Neural crest cell (in vitro differentiated cells): ENCODE measurements at places on chromosomes 5 and 9. TPM values are rescaled to one million over a fixed set of nuclear protein-coding genes. Genes with fewer than 3 reads are reported as not detected.

DNA sequence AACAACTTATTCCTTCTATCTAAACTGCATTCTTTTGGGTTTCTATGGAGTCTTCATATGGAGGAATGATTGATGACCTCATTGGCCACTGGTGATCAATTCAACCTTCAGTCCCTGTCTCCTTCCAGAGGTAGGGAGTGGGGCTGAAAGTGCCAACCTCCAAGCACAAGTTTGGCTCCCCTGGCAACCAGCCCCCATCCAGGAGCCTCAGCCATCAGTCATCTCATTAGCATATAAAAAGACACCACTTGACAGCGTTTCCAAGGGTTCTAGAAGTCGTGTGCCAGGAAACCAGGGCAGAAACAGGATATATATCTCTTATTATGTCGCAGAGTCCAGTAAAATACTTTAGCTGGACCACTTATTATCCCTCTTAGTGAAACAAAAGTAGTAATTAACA lies 9.8 kb downstream of the SLC31A2 start:
- H3K4me1 ChIP-seq: peaks cover 14% of the 10 kb centered on the region
- DNase-seq: no peak
- no peaks in the 10 kb centered on the region for H3K27me3 ChIP-seq

- H3K36me3 ChIP-seq: no peaks in the 10 kb centered on the region
- H3K4me3 ChIP-seq: peak overlapping the region; percentile 95
- H3K27me3 ChIP-seq: no peaks in the 10 kb centered on the region
These were observed 1.0 kb upstream of the FBXW11 start for GRCh38 chr5:172007175-172008110.

- H3K27me3 ChIP-seq: no peaks in the 10 kb centered on the region
- H3K4me1 ChIP-seq: no peaks in the 10 kb centered on the region
- no peak for DNase-seq
- peak overlapping the region; percentile 59 for H3K27ac ChIP-seq
- H3K4me3 ChIP-seq: no peak overlapping the region
These were observed 77.4 kb downstream of the PHF2 start for GRCh38 chr9:93653760-93654159.

- H3K27ac ChIP-seq: no peak overlapping the region
- H3K36me3 ChIP-seq: no peaks in the 10 kb centered on the region
- H3K4me1 ChIP-seq: peaks cover 9% of the 10 kb centered on the region
- DNase-seq: no peak
- H3K27me3 ChIP-seq: no peaks in the 10 kb centered on the region
These were observed 116.6 kb upstream of the SLC44A1 start for GRCh38 chr9:105127863-105128220.

- H3K4me1 ChIP-seq: peaks cover 6% of the 10 kb centered on the region
- no peak for DNase-seq
- H3K27me3 ChIP-seq: no peaks in the 10 kb centered on the region
These were observed 7.8 kb downstream of the ZFR start for GRCh38 chr5:32436553-32437242.

GRCh38 chr9:123421186-123421585 lies 65.2 kb downstream of the CRB2 start:
- H3K4me1 ChIP-seq: peaks cover 59% of the 10 kb centered on the region
- DNase-seq: no peak
- H3K4me3 ChIP-seq: no peak overlapping the region
- H3K27me3 ChIP-seq: no peaks in the 10 kb centered on the region
- H3K27ac ChIP-seq: no peak overlapping the region

GRCh38 chr5:34576891-34577666 lies 79.0 kb upstream of the RAI14 start:
- DNase-seq: no peak
- H3K4me1 ChIP-seq: peaks cover 8% of the 10 kb centered on the region
- no peak overlapping the region for H3K4me3 ChIP-seq

GRCh38 chr9:72932619-72933018 lies 20.2 kb downstream of the ALDH1A1 start:
- no peaks in the 10 kb centered on the region for H3K36me3 ChIP-seq
- no peak overlapping the region for H3K27ac ChIP-seq
- no peaks in the 10 kb centered on the region for H3K27me3 ChIP-seq
- no peak overlapping the region for H3K4me3 ChIP-seq
- DNase-seq: no peak

DNA sequence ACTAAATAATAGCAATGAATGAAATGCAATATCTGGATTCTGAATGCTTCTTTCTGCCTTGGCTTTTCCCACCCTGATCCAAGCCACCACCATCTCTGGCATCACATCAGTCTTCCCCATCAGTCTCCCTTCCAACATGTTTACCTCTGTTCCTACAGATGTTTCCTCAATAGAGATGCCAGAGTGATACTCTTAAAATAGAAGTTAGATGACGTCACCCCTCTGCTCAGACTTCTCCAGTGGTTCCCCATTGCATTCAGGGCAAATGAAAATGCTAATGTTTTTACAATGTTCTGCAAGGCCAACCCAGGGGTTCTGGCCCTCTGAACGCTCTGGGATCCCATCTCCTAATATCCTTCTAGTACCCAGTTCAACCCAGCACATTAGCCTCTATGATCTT lies 305.8 kb downstream of the TRIM32 start:
- H3K36me3 ChIP-seq: no peaks in the 10 kb centered on the region
- H3K4me1 ChIP-seq: peaks cover 16% of the 10 kb centered on the region
- DNase-seq: no peak
- H3K27ac ChIP-seq: peak overlapping the region; percentile 51
- no peak overlapping the region for H3K4me3 ChIP-seq

DNA sequence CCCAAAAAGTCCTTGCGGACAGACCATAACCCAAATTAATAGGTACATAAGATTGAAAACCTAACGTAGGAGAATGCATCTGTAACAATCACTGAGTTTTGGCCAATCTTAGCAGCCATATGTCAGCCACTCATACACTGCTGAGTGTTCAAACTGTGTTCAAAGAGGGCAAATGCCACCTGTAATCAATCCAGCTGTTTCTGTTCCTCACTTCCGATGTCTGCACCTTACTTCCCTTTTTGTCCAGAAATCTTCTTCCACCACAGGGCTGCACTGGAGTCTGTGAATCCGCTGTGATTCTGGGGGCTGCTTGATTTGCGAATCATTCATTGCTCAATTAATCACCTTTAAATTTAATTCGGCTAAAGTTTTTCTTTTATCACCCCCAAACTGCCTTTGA lies 263.9 kb downstream of the ICE1 start:
- no peak overlapping the region for H3K27ac ChIP-seq
- H3K4me1 ChIP-seq: peaks cover 20% of the 10 kb centered on the region
- H3K27me3 ChIP-seq: peaks cover 2% of the 10 kb centered on the region
- no peak overlapping the region for H3K4me3 ChIP-seq
- no peaks in the 10 kb centered on the region for H3K36me3 ChIP-seq

- peaks cover 19% of the 10 kb centered on the region for H3K36me3 ChIP-seq
- peaks cover 3% of the 10 kb centered on the region for H3K27me3 ChIP-seq
- H3K27ac ChIP-seq: peak overlapping the region; percentile 27
- no peak for DNase-seq
- H3K4me1 ChIP-seq: peaks cover 17% of the 10 kb centered on the region
These were observed 196.4 kb downstream of the CDK5RAP2 start for GRCh38 chr9:120383611-120383998.

GRCh38 chr9:99822806-99823591 lies 1.3 kb downstream of the NR4A3 start:
- peaks cover 3% of the 10 kb centered on the region for H3K36me3 ChIP-seq
- no peak for DNase-seq
- H3K27ac ChIP-seq: peak overlapping the region; percentile 98
- H3K4me1 ChIP-seq: peaks cover 57% of the 10 kb centered on the region

- H3K4me3 ChIP-seq: no peak overlapping the region
- DNase-seq: no peak
- no peaks in the 10 kb centered on the region for H3K27me3 ChIP-seq
- no peak overlapping the region for H3K27ac ChIP-seq
These were observed 101.7 kb downstream of the UBAP2 start for GRCh38 chr9:33946779-33947535.

- no peak overlapping the region for H3K4me3 ChIP-seq
- no peaks in the 10 kb centered on the region for H3K36me3 ChIP-seq
- H3K27me3 ChIP-seq: no peaks in the 10 kb centered on the region
- no peak overlapping the region for H3K27ac ChIP-seq
- no peak for DNase-seq
These were observed 62.6 kb downstream of the IL31RA start for GRCh38 chr5:55913466-55914413.

GRCh38 chr5:103667068-103667467 lies 104.5 kb upstream of the NUDT12 start:
- H3K4me1 ChIP-seq: peaks cover 24% of the 10 kb centered on the region
- H3K27ac ChIP-seq: peak overlapping the region; percentile 39
- no peak for DNase-seq
- no peaks in the 10 kb centered on the region for H3K27me3 ChIP-seq
- H3K4me3 ChIP-seq: peak overlapping the region; percentile 16
- peaks cover 7% of the 10 kb centered on the region for H3K36me3 ChIP-seq

GRCh38 chr5:36786448-36787012 lies 90.0 kb upstream of the NIPBL start:
- no peaks in the 10 kb centered on the region for H3K4me1 ChIP-seq
- H3K27me3 ChIP-seq: peaks cover 5% of the 10 kb centered on the region
- no peak overlapping the region for H3K27ac ChIP-seq
- H3K36me3 ChIP-seq: no peaks in the 10 kb centered on the region
- DNase-seq: no peak
- H3K4me3 ChIP-seq: no peak overlapping the region

DNA sequence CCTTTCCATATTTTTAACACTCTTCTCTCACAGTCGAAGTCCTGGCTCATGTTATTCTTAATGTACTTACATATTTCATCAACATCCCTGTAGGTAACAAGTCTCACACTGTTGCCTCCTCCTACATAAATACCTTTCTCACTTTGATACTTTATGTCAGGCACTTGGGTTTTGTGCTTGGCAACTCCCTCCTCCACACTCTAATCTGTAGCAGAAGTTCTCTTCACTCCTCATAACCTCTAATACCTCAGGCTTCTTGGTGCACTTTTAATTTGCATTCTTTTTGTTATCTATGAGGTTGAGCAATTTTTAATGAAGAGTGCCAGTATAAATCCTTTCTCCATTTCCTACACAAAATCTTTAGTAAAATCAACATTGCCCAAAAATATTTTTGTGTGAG lies 24.1 kb upstream of the ARRDC3 start:
- no peaks in the 10 kb centered on the region for H3K27me3 ChIP-seq
- no peaks in the 10 kb centered on the region for H3K36me3 ChIP-seq
- no peak overlapping the region for H3K4me3 ChIP-seq
- H3K4me1 ChIP-seq: no peaks in the 10 kb centered on the region
- H3K27ac ChIP-seq: no peak overlapping the region

DNA sequence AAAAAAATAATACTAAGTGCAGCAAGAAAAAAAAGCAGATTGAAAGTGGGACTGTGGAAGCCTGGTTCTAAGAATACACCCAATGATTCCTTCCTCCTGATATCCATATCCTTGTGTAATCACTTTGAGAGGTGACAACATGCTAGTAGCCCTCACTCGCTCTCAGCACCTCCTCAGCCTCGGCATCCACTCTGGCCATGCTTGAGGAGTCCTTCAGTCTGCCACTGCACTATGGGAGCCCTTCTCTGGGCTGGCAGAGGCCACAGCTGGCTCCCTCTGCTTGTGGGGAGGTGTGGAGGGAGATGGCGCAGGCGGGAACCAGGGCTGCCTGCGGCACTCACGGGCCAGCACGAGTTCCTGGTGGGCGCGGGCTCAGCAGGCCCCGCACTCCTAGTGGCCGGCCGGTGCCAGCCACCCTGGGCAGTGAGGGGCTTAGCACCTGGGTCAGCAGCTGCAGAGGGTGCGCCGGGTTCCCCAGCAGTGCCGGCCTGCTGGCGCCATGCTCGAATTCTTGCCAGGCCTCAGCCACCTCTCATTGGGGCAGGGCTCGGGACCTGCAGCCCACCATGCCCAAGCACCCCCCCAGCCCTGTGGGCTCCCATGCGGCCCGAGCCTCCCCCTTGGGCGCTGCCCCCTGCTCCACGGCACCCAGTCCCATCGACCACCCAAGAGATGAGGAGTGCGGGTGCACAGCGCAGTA lies 24.5 kb upstream of the SELENOP start:
- H3K36me3 ChIP-seq: no peaks in the 10 kb centered on the region
- H3K27me3 ChIP-seq: no peaks in the 10 kb centered on the region
- H3K27ac ChIP-seq: no peak overlapping the region
- no peak for DNase-seq
- no peak overlapping the region for H3K4me3 ChIP-seq
- H3K4me1 ChIP-seq: no peaks in the 10 kb centered on the region

DNA sequence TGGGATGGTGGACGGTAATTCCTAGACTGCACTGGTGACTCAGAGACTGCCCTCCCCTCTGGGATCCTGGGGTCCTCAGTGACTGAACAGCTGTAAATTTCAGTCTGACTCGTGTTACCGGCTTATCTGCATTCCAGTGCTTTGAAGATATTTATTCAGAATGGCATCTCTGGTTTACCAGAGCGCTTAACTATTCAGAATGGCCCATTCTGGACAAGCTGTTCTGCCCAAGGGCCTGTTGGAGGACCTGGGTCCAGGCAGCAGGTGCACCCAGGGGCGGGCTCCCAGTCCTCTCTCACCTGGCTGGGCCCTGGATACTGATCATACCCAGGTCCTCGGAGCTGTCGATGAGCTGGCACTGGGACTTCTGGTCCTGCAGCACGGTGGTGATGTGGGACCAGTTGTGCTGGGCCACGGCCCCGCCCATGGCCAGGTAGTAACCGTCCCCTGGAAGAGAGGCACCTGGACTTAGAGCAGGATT lies 48.0 kb downstream of the SARDH start:
- DNase-seq: no peak
- no peak overlapping the region for H3K27ac ChIP-seq
- H3K4me3 ChIP-seq: no peak overlapping the region
- peaks cover 18% of the 10 kb centered on the region for H3K4me1 ChIP-seq
- no peaks in the 10 kb centered on the region for H3K36me3 ChIP-seq
- no peaks in the 10 kb centered on the region for H3K27me3 ChIP-seq

GRCh38 chr9:98171176-98171925 lies 21.1 kb downstream of the CORO2A start:
- no peak overlapping the region for H3K27ac ChIP-seq
- H3K27me3 ChIP-seq: no peaks in the 10 kb centered on the region
- no peak for DNase-seq
- H3K4me1 ChIP-seq: peaks cover 85% of the 10 kb centered on the region
- H3K36me3 ChIP-seq: no peaks in the 10 kb centered on the region
- no peak overlapping the region for H3K4me3 ChIP-seq

- H3K27ac ChIP-seq: no peak overlapping the region
- H3K4me1 ChIP-seq: peaks cover 45% of the 10 kb centered on the region
These were observed 615.0 kb downstream of the ZNF608 start for GRCh38 chr5:124131466-124131865.

Gene HMGCS1
- total RNA-seq: 518 and 529 TPM in 2 replicates

Gene PCDHGB4
- 4.2 and 5.3 TPM in 2 replicates for total RNA-seq

Gene OR2Y1
- total RNA-seq: not detected in 2 replicates

Gene AOPEP
- total RNA-seq: 22.2 and 24.8 TPM in 2 replicates

Gene LHX6
- total RNA-seq: 0.07 TPM in 1 of 2 replicates, not detected in the other

Gene C5orf52
- not detected in 2 replicates for total RNA-seq

Gene SNAPC4
- 18.2 and 19.0 TPM in 2 replicates for total RNA-seq

Gene STOM
- total RNA-seq: 8.9 and 9.9 TPM in 2 replicates

Gene DIPK1B
- 46.3 and 49.2 TPM in 2 replicates for total RNA-seq

Gene HTR4
- not detected in 2 replicates for total RNA-seq

Gene FOXD4L3
- total RNA-seq: not detected in 2 replicates

Gene NXNL2
- total RNA-seq: not detected in 2 replicates
